ENCODE measurements at places on chromosomes 2 and 18.
A peak's percentile ranks its signal among the peaks of the same experiment; 100 is the strongest.

- no peak for DNase-seq
These were observed 12.8 kb downstream of the TFPI start for GRCh38 chr2:187541086-187542085.

DNA sequence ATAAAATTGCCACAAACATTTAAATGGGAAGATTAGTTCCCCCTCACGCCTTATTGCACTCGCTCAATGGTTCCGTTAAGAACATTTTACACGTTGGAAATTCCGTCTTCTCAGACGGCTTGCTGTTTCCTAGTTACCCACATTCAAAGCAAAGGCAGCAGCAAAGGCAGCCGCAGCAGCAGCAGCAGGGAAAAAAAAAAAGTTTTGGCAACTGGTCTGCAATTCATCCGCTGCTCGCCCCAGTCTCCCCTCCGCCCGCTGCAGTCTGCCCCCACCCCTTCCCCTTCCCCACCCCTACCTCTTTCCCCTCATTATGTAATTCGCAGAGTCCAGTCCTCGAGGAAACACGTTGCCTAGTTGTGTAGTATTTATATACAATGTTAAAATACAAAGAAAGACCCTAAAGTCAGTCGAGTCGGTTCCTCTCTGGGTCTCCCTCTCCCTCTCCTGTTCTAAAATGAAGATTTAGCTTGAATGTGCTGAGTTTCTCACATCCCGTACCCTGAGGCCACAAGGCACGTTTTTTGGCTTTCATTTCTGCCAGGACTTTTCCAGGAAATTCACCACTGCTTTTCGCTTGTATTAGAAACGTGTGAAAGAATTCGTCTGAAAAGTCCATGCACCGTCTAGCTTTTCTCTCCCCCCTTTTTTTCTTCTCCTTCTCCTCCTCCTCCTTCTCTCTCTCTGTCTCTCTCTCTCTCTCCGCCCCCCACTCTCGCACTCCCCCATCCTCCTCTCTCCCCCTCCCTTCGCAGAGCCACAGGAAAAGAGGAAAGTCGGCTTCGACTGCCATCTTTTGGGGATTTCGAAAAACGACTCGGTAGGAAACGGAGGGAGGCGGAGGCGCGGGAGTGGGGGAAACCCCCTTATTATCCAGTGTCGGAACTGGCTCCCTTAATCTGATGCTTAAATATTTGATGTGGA, 140.0 kb downstream of the MEIS1 start:
- DNase-seq = no peak

GRCh38 chr2:69216535-69217332, 170.3 kb downstream of the GFPT1 start:
- DNase-seq = no peak

DNA sequence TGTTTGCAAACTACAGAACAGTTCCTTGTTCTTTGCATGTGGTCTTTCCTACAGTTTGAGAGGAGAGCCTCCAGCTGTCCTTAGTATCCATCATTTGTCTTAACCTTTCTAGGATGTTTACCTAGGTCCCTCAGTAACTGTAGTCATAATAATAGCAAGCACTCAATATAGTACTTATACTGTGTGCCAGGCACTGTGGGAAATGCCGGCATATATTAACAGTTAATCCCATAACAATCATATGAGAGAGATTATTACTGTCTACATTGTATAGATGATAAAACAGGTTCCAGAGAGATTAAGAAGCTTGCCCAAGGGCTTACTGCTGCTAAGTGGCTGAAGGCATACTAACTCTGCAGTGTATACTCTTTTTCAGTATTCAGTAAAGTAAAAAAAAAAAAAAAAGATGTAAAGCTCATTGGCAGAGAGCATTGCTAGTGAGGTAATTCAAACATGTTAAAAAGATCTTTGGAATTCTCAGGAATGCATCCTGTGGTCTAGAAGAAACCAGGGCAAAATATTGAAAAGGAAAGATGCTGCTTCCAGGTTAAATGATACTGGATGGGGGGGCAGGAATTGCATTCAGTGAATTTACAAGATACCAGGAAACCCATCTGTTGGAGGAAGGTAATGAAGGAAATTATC, 72.3 kb downstream of the SPTBN1 start:
- no peak for DNase-seq

GRCh38 chr2:7837237-7837760, 844.6 kb upstream of the ID2 start:
- DNase-seq = no peak

DNA sequence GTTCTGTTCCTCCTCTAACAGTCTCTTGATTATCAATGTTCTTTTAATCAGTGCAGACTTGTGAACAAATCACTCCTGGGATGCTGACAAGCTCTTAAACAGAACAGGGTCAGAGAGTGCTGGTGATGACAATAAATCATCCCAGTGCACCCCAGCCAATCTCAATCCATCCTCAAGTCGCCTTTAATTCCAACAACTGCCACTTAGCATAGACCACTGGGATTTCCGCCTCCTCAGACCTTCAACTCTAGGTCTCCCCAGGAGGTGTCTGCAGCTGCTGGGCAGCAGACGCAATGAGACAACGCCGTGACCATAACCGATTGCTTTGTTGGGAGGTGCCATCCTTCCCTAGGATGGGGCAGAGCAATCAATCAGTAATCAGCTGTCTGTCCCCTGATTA, 184.2 kb upstream of the ACAA2 start:
- DNase-seq = no peak

GRCh38 chr2:233791883-233792329, 13.8 kb downstream of the MROH2A start:
- no peak for DNase-seq

DNA sequence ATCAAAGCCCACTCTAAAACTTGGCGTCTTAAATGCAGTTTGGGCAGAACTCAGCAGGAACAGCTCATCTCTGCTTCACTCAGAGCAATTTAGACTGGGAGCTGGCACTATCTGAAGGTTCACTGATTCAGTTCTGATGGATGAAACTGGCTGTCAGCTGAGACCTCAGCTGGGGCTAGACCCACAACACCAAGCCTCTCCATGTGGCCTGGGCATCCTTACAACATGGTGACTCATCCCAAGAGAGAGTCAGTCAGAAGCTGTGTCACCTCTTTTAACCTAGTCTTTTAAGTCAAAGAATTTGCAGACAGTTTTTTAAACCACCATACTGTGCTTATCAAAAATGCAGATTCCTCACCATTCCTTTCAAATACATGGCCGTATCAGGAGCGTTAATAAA, 62.6 kb upstream of the ZNF397 start:
- DNase-seq = no peak

- DNase-seq = no peak
These were observed 476.3 kb upstream of the VWC2L start for GRCh38 chr2:213934560-213934959.

DNA sequence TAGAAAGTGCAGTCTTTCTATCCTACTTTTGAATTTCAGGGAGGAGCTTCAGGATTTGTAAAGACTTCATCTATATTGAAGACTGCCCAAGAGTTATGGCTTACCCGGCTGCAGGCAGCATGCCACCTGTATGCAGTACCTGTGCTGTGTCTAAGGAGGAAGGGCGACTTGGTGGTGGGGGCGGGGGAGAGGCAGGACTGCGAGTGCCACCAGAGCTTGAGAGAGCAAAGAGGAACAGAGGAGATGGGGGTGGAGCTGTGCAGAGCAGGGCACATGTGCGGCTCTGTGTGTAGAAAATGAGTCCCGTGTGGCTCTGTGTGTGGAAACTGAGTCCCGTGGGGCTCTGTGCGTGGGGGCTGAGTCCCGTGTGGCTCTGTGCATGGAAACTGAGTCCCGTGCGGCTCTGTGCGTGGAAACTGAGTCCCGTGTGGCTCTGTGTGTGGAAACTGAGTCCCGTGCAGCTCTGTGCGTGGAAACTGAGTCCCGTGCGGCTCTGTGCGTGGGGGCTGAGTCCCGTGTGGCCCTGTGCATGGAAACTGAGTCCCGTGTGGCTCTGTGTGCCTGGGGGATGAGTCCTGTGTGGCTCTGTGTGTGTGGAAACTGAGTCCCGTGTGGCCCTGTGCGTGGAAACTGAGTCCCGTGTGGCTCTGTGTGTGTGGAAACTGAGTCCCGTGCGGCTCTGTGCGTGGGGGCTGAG, 43.2 kb downstream of the LDLRAD4 start:
- no peak for DNase-seq

DNA sequence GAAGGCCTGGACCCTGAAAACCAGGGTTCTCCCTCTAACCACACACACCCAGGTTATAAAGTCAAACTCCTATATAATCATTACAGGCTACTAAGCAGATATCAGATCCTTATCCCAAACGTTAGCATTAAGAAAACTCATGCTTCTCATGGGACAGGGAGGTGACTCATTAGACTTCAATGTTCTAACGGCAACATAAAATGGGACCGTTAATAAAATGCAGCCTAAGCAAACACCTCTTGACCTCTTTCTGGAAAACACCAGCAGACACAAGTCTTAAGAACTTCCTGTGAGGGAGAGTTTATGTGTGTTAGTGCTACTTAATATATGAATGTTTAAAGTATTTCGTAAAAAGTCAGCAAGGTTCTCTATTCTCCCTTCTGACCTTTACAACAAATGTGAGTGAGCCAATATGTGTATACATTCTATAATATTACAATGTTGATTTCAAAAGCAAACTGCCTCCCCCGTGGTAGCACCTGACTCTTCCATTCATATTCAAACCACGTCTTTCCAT, 31.7 kb downstream of the LPIN2 start:
- no peak for DNase-seq

GRCh38 chr18:58615140-58616132, 13.5 kb downstream of the ALPK2 start:
- DNase-seq = peak; percentile 75

DNA sequence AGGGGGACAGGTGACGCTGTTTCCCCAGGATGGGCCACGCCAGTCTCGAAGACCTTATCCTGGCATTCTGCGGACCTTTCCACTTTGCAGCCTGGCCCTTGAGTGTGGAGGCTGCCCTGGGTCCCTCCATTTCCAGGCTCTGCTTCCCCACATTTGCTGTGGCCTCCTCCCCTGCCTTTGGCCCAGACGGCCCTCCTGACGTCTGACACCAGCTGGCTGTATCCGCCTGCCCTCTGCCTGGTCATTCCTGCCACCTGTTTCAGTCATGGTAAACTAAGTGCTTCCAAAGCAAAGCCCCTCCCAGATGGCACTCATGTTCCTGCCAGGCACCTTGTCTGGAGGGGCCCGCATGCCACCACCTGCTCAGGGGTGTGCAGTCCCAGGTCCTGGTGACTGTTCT, 95.1 kb downstream of the ASB1 start:
- DNase-seq = no peak

- DNase-seq = no peak
These were observed 404.8 kb downstream of the TXNL1 start for GRCh38 chr18:56233595-56233994.

- no peak for DNase-seq
These were observed 41.0 kb downstream of the INPP5D start for GRCh38 chr2:233101141-233101540.

DNA sequence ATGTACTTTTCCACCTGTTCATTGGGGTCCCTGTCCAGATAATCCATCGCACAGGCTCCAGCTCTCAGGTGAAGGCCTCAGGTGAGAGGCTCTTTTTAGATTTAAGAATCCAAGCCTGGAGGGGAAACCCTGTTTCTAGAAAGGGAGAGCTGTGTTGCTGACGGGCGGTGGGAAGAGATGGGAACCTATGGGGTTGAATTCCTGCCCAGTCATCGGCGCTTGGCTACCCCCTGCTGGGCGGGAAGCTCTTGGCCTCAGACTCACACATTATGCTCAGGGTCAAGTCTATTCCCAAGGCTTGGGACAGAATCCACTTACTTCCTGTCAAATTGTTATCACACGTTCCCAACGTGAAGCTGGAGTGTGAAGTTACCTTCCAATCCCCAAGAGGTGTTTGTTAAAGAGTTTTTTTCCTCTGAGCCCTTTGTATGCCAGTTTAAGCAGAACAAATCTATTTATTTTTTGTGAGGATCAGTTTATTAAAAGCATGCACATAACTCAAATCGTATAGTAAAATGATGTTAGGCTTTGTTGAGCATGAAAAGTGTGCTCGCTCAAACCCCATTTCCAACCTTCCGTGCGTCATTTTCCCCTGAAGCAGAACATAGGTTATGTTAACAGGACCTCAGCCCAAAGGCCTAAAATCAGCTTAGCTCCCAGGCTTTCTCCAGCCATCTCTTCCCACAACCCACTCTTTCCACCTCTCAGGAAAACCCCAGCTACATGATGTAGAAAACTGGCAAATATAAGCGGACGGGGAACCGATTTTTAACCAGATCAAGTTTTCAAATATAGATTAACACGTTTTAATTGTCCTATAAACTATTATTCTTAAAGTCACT, 181.7 kb upstream of the ETAA1 start:
- no peak for DNase-seq

DNA sequence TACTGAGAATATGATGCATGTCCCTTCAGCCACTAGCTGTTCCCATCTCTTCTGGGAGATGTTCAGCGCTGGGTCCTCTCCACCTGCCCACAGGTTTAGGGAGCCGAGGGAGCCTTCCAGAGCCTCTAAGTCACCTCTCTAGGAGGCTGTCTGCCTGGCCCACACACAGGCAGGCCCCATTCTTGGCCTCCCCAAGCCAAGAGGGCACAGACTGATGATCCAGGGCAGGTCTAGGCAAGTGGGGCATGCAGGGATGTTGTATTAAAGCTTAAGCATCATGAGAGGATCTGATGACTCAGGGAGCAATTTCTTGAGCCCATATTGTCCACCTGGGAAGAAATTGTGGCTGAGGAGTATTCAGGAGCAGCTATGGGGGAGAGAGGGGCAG, 19.9 kb downstream of the TMSB10 start:
- peak; percentile 42 for DNase-seq

- DNase-seq = no peak
These were observed 89.7 kb upstream of the GCFC2 start for GRCh38 chr2:75800456-75800855.

DNA sequence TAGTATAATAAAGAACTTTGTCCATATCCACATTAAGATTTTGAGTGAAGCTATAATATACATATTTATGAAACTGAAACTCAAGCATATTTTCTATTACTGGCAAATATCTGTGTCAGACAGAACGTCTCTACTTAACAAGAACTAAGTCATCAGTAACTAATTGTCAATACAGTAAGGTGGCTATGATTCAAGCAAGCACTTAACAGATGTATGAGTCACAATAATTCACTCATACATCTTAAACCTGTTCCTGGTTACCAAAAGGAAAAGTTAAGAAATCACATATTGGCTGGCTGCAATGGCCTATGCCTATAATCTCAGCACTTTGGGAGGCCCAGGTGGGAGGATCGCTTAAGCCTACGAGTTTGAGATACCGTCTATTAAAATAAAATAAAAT, 96.0 kb downstream of the SOS1 start:
- no peak for DNase-seq

DNA sequence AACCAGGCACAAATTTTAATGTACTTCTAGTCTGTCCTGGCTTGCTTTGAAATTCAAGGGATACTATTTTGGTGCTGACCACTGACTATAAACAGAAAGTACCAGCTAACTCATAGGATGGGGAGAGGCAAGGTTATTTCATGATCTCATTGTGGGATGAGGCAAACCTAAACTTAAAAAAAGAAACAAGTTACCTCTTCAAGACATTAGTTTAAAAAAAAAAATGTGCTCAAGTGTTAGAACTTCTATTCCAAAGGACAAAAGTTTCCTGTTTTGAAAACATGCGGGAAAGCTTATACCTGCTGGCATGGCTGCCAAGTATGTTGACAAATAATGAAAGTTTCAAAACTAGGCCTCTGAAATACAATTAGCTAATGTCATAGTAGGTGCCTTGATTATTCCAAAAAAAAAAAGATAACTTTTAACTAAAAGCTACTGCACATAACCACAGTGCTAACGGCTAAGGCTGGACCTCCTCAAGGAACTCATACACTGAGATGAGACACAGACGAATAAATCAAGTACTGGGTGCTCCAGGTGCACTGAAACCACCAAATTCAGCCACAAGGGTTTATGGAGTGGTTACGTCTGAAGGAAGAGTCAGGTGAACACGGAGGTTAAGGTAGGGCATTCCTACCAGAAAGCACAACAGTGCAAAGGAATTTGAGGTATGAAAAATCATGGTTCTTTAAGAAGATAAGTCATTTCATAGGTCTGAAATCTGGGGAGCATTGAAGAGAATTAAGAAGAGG, 38.1 kb downstream of the TMEM131 start:
- no peak for DNase-seq

All from stimulated activated CD8-positive, alpha-beta memory T cell treated with anti-CD3 and anti-CD28 coated beads, Interleukin-4, amount 100 ng/mL, for 48 hours (primary cell).